ENCODE measurements at places on chromosomes 4 and X. TPM values are rescaled to one million over a fixed set of nuclear protein-coding genes. Genes with fewer than 3 reads are reported as not detected.

DNA sequence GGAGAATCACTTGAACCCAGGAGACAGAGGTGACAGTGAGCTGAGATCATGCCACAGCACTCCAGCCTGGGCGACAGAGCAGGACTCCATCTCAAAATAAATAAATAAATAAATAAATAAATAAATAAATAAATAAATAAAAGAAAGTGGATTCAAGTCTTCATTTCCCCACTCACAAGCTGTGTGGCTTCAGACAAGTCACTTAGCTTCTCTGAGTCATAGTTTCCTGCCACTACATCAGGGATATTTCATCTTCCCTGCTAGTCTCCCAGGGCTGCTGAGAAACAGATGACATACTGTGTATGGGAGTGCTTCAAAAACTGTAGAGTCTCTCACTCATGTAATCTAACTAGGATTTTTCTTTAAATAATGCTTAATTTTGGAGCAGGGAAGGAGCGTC, 37.2 kb downstream of the TBC1D9 start:
- no peak for DNase-seq

DNA sequence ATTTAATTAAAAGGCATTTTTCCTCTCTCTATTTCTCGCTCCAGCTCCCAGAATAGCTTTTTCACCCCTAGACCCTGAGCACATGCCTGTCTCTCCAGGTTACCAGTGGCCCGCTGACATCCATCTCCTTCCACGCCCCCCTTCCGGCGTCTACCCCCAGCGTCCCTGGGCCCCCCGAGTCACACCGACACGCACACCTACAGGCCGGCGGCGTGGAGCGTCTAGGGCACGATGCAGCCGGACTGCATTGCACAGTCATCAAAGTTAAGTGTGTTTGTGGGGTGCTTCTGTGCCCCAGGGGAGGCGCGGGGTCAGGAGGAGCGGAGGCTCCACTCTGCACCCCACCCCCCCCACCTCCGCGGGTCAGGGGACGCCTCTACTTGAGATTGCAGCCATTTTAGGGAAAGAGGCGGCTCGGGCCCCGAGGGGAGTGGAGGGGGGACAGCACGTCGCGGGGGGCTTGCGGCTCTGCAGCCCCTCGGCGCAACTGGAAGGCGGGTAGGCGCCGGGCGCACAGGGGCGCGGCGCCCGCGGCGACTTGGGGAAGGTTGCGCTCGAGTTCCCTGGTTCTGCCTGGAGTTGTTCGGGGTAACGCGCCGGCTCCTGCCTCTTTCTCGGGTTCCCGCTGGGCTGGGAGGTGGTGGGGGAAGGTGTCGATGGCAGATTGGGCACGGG, 112.7 kb downstream of the DHX15 start:
- DNase-seq: peak; percentile 75

ADGRG4 gene
- total RNA-seq: 0.13 TPM

DNA sequence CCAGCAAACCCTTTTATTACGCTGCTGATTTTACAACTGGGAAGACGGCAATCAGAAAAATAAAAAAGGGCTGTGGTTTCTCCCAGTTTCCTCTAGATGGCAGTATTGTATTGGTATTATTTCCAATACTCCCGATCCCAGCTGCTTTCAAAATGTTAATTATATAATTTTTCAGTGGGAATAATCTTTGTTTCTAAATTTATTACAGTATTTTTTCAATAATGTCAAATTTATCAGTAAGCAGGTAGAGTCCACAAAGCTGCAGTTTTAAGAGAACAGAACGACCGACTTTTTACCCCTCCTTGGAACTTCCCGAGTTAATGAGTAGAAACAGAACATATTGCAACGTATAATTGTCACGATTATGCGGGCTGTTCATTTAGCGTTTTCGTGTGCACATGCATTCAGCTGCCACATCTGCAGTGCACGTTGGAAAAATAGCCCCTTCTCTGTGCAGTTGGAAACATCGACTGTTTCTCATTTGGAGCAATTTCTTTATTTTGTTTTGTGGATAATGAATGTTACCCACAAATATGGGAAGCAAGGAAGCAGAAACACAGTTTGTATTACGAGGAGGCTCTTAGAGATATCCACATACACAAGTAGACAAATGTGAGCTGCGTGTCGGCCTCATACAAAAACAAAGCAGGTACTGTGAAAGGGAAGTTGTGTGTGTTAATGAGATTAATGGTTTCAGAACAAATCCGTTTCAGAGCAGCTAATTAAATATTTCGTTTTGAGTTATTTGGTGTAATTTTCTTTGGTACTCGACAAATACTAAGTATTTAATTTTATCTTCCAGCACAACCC, 188.0 kb downstream of the STIM2 start:
- peak; percentile 46 for DNase-seq

DNA sequence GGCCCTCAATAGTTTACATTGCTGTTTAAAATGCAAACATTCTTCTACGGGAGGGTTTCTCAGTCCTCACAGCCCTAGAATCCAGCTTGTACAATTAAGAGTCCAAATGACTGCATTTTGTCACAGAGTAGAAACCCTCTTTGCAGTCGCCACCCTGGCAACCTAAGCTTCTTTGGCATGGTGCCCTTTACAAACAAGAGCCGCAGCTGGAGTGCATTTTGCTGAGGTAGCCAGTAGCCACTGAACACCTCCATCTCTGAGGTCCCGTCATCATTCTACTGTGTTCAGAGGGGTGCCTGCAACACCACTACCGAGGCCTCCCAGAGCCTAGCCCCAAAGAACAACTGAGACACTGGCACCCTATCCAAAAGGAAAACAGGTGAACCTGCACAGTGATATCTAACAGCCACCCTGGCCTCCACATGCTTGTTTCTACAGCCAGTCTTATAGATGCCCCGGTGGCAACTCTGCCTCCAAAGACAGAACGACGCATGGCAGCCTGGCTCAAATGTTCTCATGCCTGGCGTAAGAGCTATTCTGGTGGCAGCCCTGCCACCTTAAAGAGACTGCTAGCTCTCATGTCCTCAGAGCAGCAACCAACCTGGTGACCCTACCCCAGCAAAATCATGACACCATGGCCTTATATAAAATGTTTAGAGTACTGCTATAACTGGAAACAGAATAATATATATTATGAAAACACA, 801.9 kb downstream of the TECRL start:
- no peak for DNase-seq

DNA sequence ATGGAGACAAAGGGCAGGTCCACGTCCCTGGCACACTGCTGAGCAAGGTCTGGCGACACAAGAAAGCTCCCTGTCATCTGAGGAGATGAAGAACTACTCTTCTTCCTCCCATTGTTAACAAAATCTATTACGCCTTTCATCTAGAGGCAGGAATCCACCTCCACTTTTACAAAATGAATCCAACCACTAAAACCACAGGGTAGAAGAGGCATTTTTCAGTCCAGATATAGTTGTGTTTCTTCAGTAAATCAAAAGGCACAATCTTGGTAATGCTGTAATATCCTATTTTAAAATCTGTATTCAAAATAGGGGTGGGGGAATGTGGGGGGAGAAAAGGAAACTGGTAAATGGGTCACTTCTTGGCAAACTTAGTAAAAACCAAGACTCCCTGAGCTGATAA, 101.4 kb downstream of the CDS1 start:
- no peak for DNase-seq

CFAP47 gene
- total RNA-seq: 1.4 TPM

RIPPLY1 gene
- total RNA-seq: 0.50 TPM

RBM47 gene
- 124 TPM for total RNA-seq

DNA sequence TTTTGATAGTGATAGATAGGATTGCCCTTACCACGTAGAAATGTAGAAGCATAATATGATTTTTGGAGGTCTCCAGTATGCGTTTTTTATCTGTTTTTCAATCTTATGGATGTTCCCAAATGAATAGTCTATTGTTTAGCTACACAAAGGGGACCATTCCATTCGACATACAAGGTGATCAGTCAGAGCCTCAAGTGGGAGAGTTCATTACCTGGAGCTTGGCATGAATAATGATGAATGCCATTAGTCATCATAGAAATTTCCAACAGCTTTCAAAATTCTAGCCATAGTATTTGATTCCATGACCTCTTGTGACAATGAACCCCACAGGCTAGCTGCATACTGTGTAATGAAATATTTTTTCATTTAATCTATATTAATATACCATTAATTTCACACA, 123.6 kb downstream of the PDHA2 start:
- DNase-seq: no peak

- DNase-seq: peak; percentile 74
These were observed 6.5 kb downstream of the WFS1 start for GRCh38 chr4:6275898-6276806.

NUDT11 gene
- 0.85 TPM for total RNA-seq

HUWE1 gene
- total RNA-seq: 203 TPM

SUPT20HL1 gene
- total RNA-seq: not detected

DNA sequence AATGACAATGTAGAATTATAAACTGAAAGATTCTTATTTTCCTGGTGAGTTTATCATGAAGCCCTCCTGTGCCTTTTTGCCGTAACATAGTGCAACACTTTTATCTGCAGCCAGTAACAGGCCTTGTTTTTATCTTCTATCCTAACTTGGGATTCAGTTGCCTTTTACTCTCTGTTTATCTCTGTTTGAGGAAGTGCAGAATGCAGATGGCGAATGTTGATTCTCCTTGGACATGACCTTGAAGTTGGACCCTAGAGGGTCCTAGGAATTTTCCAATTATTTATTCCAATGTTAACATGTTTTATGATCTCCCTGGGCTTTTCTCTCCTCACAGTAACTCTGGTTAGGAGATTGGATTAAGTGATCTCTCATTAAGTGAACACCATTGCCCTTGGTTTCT, 165.0 kb downstream of the FMR1NB start:
- DNase-seq: no peak

ASB12 gene
- not detected for total RNA-seq

- DNase-seq: peak; percentile 41
These were observed 1.0 kb upstream of the SNCA start for GRCh38 chr4:89837993-89838390.

CXCL3 gene
- total RNA-seq: 2.8 TPM

GRCh38 chrX:5876984-5877596, 351.6 kb downstream of the NLGN4X start:
- peak; percentile 43 for DNase-seq

- DNase-seq: no peak
These were observed 87.3 kb downstream of the SLC2A9 start for GRCh38 chr4:9933956-9934355.

DNA sequence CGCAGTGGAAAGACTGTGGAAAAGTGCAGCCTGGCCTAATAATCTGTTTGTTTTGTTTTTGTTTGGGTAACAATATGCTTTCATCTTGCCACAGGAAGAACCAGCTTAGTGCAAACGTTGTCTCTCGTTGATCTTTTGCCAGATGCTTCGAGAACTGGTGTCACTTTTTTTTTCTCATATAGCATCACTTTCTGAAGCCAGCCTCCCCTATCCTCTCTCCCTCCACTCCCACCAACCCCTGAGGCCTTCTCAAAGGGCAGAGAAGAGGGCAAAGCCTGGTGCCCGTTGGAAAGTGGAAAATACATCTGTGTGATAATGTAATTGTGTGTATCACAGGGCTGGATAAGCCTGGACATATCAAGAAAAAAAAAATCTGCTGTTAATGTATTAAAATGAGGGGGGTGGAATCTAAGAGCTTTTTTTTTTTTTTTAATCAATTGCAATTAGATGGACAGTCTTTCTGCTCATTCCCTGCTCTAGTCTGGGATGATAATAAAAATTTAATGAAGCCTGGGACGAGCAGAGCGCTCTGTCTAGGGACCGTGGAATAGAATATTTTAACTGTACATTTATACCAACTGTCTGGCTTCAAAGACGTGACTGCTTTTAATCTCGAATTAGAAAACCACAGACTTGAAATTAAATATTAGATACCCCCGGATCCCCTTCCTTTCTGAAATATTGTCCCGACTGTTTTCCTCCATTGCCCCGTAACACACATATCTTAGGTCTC, 8.1 kb downstream of the POU4F2 start:
- no peak for DNase-seq

DNA sequence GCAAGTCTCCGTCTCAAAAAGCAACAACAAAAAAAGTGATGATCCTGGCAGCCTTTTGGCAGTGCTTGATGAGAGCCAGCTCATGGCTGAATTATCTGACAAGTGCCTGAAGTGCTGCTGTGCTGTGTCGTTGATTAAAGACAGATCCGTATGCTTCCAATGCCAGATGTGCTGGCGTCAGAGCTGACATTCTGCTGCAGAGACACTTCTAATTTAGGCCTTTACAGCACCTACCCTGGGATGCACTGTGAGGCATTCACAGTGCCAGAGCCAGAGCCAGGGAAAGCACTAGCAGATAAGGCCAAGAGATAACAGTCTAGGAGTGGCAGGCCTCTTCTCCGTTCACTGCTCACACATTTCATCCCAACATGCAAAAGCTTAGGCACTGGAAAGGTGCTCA, 995.5 kb downstream of the RAB28 start:
- DNase-seq: no peak

- DNase-seq: no peak
These were observed 2706.8 kb downstream of the ARAP2 start for GRCh38 chr4:33537527-33537926.

DNA sequence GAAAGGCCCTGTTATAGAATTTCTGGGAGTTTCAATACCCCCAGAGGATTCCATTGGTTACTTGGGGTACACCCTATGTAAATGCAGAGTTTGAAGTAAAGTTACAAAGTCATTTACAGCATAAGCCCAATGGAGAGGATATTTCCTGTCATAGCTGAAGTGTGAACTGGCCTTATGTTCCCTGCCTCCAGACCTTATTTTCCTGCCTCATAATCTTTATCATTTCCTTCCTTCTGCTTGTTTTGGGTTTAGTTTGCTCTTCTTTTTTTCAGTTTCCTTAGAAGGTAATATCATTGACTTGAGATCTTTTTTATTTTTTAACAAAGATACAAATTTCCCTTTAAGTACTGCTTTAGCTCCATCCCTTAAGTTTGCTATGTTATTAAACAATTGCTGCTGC, 85.4 kb downstream of the PPEF1 start:
- DNase-seq: no peak

DNA sequence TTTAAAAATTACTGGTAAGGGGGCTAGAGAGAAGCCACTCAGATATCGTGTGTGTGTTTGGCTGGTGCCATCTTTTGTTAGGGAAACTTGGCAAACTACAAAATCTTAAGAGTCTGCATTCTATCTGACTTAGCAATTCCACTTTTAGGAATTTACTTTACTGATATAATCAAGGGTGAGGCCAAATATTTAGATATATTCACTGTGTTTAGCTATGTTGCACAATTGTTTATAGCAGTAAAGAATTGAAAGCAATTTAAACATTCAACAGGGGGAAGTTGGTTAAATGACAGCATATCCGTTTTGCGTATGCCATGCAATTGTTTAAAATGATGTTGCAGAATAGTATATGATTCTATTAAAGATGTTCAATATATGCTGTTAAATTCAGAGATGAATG, 6.4 kb upstream of the HERC3 start:
- DNase-seq: no peak

DNA sequence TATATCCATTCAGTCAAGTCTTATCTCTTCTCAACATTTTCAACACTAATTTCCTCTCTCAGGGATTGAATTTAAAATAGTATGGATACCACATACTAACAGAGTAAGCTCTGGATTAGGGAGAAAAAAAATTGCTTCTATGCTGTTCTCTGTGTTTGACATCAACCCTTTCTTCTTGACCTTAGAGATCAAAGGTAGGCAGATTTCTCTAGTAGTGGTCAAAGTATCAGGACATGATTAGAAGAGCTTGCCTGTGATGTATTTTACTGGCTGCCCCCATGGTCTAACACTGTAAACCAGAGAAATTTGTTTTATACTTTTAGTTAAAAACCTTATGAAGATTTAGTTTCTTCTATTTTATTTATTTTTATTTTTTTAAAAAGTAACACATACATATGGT, 8.3 kb downstream of the ADH6 start:
- DNase-seq: no peak
